Hematopoietic multipotent progenitor cell treated with erythropoietin and hydrocortisone succinate and interleukin-3 and kit ligand, for 8 days (in vitro differentiated cells): ENCODE measurements at places on chromosomes 1 and 21.

DNA sequence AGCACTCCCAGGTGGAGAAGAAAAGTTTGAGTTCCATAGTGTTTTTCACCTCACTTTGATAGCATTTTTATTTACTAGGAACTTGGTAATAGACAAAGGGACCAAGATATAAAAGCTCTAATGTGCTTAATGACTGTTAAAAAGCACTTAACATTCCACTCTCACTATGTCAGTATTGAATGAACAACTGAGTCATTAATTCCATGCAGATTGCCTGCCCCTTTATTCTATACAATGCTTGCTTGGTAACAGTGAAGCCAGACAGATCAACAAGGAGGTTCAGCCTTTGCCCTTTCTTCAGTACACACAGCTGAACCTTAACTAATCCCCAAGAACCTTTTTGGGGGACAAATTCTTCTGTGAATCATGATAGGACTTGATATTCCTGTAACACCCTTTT is 425.5 kb downstream of the NUF2 start:
- DNase-seq: no peak

GRCh38 chr1:156413391-156414246 is 44.6 kb downstream of the RHBG start:
- DNase-seq: no peak

DNA sequence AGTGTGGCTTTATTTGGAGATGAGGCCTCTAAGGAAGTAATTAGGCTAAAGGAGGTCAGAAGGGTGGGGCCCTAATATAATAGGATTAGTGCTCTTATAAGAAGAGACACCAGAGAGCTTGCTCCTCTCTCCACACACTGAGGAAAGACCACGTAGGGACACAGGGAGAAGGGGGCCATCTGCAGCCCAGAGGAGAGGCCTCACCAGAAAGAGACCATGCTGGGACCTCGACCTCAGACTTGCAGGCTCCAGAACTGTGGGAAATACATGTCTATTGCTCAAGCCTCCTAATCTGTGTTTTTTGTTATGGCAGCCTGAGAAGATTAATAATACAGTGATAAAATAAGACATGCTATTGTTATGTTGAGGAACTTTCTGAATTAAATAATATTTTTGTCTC is 8.3 kb downstream of the RCAN1 start:
- no peak for DNase-seq

- DNase-seq: no peak
These were observed 16.3 kb downstream of the BATF3 start for GRCh38 chr1:212683357-212683722.

DNA sequence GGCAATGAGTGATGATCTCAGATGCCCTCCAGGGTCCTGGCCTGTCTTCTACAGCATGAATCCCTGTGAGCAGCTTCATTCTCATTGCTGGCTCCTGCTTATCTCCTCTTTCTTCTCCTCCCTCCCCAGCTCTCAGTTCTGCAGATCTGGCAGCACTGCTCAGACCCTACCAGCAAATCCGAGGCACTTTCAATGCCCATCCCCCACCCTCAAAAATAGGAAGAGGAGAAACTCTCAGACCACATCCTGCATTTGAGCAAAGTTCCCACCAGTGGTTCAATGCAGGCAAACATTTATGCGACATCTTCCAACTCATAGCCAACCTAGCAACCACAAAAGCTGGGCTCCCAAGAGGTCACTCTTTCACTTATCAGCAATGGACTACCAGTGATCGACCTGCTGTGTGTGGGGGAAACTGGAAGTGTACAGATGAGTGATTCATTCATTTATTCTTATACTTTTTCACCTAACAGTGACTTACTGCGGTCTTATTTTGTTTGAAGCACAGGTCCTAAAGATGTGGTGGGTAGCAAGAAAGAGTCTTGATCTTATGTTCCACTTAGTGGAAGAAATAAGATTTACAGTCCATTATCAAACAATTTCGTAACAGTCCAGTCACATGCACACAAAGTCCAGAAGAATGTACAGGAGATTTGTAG is 5.8 kb upstream of the CHI3L2 start:
- DNase-seq: peak; percentile 80

DNA sequence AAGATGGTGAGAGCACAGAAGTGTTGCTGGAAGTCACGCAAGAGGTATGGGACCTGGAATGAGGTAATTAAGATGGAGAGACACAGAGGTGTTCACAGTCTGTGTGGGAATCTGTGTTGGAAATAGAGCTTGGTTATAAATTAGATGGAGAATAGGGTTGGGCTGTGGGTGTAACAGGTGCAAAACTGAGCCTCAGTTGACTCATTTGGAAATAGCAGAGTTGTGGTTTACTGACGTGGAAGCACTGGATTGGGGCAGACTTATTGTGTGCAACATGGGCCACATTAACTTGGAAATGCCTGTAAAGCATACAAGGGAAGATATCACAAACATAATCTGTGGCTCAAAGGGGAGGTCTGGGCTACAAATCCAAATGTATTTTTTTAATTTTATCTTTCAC is 13.0 kb downstream of the CAMSAP2 start:
- DNase-seq: no peak
